Activated CD8-positive, alpha-beta memory T cell treated with anti-CD3 and anti-CD28 coated beads, Interleukin-2, amount 10 ng/mL, durations not matched to agents 7 days and 5 days (primary cell): ENCODE measurements at places on chromosomes 7 and 10. TPM values are rescaled to one million over a fixed set of nuclear protein-coding genes. Genes with fewer than 3 reads are reported as not detected.

The GRID2IP gene
- 0.26 TPM for total RNA-seq

The ST8SIA6 gene
- total RNA-seq: not detected

The PIP gene
- total RNA-seq: not detected

The AGMO gene
- total RNA-seq: not detected

The MKX gene
- total RNA-seq: not detected

The LRRTM3 gene
- total RNA-seq: not detected

The KCND2 gene
- total RNA-seq: not detected

The GOLGA7B gene
- total RNA-seq: 1.5 TPM

The AMPH gene
- not detected for total RNA-seq

The UBN2 gene
- total RNA-seq: 10.8 TPM

The TET1 gene
- 2.2 TPM for total RNA-seq

The CLCN1 gene
- 0.09 TPM for total RNA-seq

The ACSL5 gene
- total RNA-seq: 64.4 TPM

The MINPP1 gene
- 8.0 TPM for total RNA-seq

The SPDYE2B gene
- total RNA-seq: not detected

The ZFAND2A gene
- 23.9 TPM for total RNA-seq

The HSPA12A gene
- not detected for total RNA-seq

The EIF5AL1 gene
- 1.1 TPM for total RNA-seq

The NPY gene
- not detected for total RNA-seq

The HDAC9 gene
- total RNA-seq: 0.91 TPM

The CCDC172 gene
- not detected for total RNA-seq

The AGAP4 gene
- 22.0 TPM for total RNA-seq

The PCDH15 gene
- not detected for total RNA-seq

The TBL2 gene
- 23.3 TPM for total RNA-seq

The FASTK gene
- 77.7 TPM for total RNA-seq

The ACADSB gene
- 17.4 TPM for total RNA-seq
